ENCODE measurements at places on chromosomes 5 and 9.

DNA sequence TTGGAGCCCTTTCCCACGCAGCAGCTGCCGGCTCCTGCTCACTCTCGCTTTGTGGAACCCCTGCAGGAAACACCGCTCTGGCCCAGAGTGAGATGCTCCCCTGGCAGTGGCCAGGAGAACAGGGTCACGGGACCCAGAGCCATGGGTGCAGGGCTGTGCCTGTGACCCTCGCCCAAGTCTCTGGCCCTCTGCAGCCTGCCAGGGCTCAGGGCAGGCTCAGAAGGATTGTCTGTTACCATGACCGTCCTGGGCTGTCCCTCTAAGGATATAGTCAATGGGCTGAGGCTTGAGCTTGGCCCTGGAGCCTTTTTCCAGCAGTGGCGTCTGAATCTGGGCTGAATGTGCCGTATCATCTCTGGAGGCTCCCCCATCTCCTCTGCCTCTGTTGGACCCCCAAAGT is 28.7 kb upstream of the AIF1L start:
- no peak for DNase-seq

DNA sequence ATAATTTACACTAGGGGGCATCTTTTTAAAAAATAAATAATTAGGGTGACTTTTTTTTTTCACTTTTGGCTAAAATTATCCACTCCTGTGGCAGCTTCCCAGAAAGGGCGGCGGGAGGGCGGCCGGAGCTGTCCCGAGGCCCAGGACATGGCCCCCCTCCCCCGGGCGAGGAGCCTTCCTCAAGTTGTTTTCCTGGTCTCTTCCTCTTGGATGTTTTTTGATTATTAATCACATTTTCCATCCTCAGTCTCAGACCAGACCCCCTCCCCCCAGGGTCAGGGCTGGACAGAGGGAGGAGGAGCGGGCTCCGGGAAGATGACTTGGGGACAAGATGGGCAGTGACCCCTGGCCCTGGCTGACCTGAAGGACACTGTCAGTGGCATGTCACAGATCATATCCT is 4.7 kb upstream of the CNTFR start:
- DNase-seq: no peak

- no peak for DNase-seq
Observed at GRCh38 chr5:158068964-158069363, 210.0 kb upstream of the CLINT1 start.

GRCh38 chr9:38309324-38310195 is 82.9 kb upstream of the ALDH1B1 start:
- peak; percentile 70 for DNase-seq

- peak; percentile 91 for DNase-seq
Observed at GRCh38 chr9:72557549-72557948, 36.1 kb downstream of the TMC1 start.

DNA sequence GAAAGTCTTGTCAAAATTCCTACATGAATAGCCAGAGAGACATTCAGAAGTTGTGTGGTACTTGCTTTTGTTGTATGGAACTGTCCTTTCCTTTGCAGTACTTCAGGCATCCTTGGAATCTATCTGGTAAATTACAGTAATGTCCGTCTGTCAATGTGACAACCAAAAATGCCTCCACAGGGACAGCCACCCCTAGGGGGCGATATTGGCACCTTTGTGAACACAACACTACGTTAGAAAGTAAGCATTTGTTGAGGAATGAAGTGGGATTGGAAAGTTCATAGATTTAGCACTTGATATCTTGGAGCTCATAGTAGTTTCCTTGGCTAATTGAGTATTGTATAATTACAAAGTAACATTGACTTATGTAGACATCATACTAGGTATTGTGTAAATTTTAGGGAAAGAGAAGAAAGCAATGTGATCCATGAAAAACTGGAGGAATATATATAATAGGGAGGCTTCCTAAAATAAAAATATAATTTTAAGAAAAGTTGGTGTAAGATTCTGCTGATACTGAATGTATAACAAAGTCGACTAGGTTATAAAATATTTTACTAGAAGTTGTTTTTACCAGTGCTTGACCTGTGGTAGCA is 32.7 kb downstream of the TMEFF1 start:
- DNase-seq: peak; percentile 49

DNA sequence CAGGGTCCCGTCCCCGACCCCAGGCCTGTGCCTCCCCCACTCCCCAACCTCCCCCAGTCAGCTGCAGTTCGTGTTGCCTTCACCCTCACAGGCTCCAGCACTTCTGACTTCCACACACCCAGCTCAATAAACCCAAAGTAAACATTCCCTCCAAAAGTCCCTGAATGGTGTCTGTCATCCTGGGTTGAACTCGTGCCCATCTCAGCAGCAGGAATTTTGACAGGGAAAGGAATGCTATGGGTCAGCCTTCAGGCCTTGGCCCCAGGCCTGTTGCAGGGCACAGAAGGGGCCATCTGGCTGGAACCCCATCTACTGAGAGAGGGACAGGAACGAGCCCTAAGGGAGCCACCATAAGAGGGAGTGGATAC is 29.6 kb upstream of the CNOT6 start:
- no peak for DNase-seq

- DNase-seq: no peak
Observed at GRCh38 chr9:110214586-110215355, 6.8 kb upstream of the C9orf152 start.

DNA sequence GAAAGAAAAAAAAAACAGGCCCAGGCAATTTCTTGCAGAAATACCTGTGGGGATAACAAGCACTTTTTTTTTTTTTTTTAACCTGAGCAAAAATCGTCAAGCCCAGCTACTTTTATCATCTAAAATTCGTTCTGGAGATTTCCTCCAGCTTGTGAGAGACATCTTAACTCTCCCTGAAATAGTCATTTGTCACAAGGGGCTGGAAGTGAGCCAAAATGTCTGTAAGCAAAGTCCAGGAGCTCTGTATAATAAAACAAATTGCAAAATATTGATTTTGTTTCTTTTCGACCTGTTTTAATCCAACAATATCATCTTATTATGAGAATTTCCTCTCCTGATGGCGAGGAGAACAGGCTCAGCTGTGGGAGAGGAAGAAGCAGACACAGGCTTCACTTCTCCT is 168.4 kb downstream of the TTLL11 start:
- DNase-seq: no peak

DNA sequence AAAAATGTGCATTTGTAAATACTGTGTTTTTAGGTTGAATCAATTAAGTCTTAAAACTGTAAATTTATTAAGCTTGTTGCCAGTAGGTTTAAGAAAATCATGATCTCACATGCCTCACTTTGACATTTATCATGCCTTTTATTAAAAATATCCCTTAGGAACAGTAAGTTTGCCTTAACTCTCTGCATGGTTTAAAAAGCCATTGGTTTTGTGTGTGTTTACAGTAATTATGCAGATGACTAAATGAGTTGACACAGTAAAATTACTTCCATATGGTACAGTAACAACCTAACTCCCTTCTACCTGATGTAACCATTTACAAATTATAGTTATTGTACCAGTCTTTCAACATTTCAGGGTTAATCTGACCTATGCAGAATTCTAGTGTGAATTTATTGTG is 6.5 kb downstream of the RPS6 start:
- no peak for DNase-seq

DNA sequence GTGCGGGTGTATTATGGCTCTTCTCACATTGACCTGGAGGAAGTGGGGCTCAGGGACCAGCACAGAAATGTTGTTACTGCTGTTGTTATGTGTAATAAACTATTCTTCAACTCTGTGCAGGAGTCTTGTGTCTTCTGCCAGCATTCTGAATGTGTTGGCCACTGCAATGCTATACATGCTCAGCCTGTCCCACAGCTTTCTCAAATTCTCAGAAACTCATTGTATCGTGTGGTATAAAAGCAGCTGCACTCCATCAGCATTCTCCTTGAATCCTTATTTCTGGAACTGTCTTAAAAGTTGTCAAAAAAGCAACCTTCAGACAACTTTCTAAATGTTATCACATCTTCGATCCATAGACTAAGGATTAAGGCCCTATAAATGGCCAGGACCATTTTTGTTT is 72.0 kb downstream of the ZNF474 start:
- DNase-seq: no peak

GRCh38 chr5:83102364-83102980 is 25.1 kb downstream of the XRCC4 start:
- peak; percentile 62 for DNase-seq

- no peak for DNase-seq
Observed at GRCh38 chr5:103216137-103216536, 42.4 kb upstream of the MACIR start.

- DNase-seq: no peak
Observed at GRCh38 chr5:149490599-149491485, 60.4 kb downstream of the CSNK1A1 start.

DNA sequence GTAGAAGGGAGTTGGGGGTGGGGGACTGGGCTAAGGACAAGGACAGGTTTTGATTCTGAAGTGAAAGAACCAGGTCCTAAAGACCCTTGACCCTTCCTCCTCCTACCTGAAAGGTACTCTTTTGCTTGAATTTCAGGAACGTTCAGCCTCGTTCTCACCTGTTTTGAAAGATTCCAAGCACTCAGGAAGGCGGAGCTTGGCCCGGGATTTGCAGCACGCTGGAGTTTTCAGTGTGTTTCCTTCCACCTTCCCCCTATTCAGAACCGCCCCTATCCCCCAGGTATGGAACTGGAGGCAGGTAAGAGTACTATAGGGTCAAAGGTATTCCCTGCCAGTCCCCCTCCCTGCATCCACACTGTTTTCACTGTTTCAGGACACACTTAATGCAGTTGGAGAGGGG is 7.1 kb downstream of the EGR1 start:
- no peak for DNase-seq

- DNase-seq: no peak
Observed at GRCh38 chr5:82858151-82859025, 218.8 kb downstream of the TMEM167A start.

DNA sequence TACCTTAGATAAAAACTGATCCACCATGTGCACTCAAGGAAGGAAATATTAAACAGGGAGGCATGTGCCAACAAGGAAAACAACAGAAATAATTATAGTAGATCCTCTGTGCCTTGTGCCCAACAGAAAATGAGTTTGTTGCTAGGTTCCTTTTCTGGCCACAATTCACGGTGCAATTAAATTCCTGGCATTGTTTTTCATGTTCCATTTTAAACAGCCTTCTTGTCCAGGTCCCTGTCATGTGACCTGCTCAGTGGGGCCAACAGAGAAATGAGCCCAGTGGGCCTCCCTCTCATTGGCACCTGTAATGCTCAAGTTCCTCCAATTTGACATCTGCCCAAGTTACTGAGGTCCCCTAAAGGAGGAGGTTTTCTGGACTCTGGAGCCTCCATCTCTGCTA is 56.5 kb downstream of the SPOCK1 start:
- no peak for DNase-seq

DNA sequence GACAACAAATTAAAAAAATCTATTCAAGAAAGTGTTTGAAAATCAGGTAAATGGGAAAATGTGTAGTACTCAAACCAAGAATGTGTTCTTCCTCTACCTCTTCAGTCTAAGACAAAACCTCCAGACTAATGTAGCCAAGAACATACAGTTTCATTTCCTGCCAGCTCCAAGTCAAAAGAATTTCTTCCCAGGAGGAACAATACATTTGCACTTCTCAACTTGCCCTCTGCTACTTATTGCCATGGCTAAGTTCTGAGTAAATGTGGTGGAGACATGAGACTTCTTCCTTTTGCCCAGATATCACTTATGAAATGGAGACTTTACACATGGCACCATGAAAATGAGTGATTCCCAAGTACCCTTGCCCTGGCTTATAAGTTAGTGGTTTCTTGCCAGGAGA is 2112.2 kb upstream of the C9orf72 start:
- DNase-seq: no peak

DNA sequence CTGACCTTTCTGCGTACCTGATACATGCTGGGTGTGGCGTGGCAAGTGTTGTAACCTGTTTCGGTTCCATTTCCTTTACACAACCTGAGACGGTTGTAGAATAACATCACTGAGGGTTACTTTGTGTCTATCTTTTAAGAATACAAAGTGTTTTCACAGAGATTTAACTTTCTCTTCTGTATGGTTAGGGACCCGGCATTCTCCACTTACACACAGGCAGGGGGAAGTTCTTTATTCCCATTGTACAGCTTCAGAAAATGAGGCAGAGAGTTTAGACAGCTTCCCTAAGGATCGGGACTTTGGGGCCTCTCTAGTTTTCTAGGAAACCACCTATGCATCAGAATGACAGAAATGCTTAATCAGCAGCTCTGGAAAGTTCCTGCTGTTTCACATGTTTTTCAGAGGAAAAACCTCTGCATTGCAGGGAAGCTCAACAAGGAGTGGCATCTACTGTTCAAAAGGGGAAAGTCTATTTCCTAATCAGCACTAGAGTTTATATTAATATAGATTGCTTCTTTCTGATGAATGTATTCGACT is 41.3 kb downstream of the CAST start:
- no peak for DNase-seq

DNA sequence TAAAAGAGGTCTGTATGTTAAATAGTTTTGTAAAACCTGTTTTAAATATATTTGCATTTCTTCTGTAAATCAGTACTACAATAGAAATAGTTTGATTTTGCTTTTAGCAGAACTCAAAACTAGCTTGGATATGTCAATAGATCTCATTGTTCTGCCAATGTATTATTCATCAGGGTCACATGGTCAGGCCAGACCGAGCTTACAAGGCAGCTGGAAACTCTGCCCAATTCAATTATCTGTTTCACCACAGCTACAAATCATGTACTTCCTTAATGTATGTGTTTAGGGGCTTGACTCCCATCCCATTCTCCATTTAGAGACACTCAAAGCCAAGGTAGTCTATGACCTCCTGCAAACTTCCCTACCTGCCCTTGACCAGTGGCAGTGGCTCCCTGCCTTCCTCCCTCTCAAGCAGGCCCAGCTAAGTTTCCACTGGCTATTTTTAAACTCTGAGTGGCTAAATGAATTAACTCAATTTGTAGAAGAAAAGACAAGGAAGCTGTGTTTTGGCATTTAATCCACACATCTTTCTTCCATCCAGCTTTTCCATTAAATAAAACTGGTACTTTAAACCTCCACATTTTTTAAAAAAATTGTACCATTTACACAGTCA is 46.4 kb upstream of the SELENOP start:
- no peak for DNase-seq

- DNase-seq: no peak
Observed at GRCh38 chr9:70502690-70503089, 88.2 kb upstream of the KLF9 start.

- DNase-seq: no peak
Observed at GRCh38 chr9:18143073-18143745, 330.7 kb upstream of the ADAMTSL1 start.

GRCh38 chr5:78467752-78468357 is 107.4 kb downstream of the SCAMP1 start:
- peak; percentile 39 for DNase-seq

GRCh38 chr5:55636683-55637082 is 75.4 kb downstream of the SLC38A9 start:
- no peak for DNase-seq

DNA sequence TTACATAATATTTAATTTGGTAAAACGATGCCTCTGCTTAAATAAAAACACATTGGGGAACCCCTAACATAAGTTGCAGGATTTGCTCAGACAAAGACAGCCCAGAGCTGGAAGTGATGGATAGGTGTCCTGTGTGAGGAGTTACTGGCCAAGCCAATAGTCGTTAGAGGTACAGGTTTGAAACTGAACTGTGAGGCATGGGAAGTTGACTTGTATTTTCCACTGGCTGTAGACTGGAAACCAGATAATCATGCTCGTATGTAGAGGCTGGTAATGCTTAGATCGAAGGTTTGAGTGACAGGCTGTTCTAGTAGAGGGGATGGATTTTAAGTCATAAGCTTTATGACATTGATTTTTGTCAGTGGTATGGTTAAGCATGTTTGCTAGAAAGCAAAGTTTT is 24.8 kb downstream of the TEK start:
- no peak for DNase-seq

Measured in astrocyte (in vitro differentiated cells and primary cell).